ENCODE measurements at places on chromosomes 12 and 14.

- no peak for DNase-seq
These were observed 15.7 kb upstream of the NFKBIA start for GRCh38 chr14:35420036-35420811.

- DNase-seq = no peak
These were observed 45.2 kb downstream of the MAP1LC3B2 start for GRCh38 chr12:116604178-116604895.

DNA sequence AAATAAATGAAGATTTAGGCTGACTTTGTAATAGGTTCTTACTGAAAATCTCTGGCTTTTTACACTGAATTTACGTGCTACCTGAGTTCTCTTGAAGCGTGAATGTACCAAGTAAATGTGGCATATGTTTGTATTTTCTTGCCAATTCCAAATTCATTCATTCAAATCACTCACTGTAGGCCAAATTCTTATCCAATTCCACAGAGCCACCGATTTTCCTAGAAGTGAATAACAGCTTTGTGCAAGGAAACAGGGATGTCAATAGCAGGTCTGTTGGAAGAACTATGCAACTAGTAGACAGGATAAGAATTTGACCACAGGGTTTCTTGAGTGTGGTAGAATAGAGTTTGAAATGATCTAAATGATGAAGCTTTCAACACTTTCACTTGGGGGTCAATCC is 86.8 kb downstream of the SOX5 start:
- no peak for DNase-seq

DNA sequence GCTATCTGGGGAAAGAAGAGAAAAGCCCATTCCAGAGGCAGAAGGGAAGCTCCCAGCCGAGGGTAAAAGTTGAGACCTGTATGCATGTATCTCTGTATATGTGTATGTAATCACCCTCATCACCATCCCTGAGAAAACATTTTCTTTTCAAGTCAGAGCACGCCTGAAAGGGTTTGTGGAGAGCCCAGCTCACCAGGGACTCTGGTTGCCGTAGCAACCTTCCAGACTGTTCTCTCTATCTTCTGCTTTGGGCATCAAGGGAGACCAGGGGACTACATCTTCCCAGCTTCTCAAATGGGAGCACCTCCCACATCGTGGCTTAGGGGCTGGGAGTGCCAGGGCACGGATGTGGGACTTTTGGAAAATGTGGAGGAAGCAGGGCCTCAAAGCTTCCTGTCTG is 93.5 kb downstream of the GALNT8 start:
- no peak for DNase-seq

GRCh38 chr14:94728950-94729349 is 41.0 kb downstream of the GSC start:
- DNase-seq = peak; percentile 16

GRCh38 chr12:106178562-106178961 is 39.8 kb upstream of the NUAK1 start:
- DNase-seq = peak; percentile 20

DNA sequence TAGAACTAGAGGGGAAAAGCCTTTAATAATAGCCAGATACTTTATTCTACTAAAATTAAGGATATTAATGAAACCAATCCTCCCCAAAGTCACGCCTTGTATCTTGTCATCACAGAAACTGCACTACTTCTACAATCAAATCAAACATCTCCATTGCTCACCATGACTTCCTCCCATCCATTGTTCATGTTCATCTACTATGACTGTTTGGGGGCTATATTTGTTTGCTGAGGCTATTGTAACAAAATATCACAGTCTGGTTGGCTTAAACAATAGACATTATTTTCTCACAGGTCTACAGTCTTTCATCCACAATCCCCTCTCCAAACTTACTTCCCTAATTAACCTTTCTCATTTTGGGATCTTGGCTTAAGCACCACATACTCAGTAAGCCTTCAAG is 193.6 kb upstream of the FSCB start:
- DNase-seq = no peak

- DNase-seq = no peak
These were observed 220.0 kb downstream of the NEDD1 start for GRCh38 chr12:97127061-97127460.

DNA sequence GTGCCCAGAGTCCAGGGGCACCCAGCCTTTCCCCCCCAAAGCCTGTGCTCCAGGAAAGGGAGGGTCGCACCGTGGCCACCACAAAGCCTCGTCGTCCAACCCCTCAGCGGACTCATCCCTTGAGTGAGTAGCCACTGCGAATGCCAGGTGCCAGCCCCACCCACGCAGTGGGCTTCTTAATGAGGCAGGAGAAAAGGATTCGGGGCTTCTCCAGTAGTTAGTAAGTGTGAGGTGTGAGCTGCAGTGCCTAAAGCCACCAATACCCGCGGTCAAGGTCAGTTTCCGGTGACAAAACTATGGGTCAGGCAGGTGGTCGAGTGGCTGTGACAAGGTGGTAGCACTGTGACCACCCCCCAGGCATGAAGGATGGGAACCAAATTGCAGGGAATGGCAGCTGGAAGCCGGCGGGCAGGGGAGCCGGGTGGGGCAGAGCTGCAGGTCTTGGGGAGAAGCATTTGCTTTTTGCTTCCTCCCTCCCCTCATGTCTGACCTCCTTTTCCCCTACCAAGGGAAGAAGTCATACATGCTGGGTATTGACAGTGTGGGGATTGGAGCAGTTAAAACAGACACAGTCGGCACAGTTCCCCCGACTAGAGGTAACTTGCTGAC is 8.0 kb downstream of the RAN start:
- DNase-seq = no peak

DNA sequence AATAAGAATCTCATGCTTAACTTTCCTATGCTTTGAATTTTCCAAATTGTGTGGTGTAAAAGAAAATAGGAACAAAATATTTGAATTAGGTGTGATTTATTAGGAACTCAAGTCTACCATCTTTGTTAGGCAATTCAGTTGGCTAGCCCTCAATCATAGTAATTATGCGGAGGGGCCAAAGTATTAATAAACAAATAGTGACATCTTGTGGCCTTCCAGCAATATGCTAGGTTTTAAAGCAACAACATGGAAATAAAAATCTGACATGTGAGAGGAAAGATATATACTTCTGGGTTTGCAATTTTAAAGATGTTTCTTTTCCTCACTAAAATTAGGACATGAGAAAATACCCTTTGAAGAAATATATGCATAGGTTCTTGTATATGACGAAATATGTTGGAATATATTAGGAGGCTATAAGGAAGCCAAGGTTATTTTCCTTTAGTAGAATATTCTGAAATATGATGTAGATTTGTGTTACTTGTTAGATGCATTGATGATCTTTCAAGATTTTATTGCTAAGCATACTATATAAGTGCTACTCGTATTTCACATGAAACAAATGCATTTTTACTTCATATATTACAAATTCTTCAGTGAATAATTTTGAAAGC is 200.4 kb downstream of the PTPRO start:
- no peak for DNase-seq

GRCh38 chr12:107318806-107319532 is 225.6 kb upstream of the CRY1 start:
- peak; percentile 41 for DNase-seq

- DNase-seq = no peak
These were observed 5.3 kb downstream of the SLC41A2 start for GRCh38 chr12:104952816-104953215.

GRCh38 chr12:62779488-62779887 is 155.5 kb downstream of the PPM1H start:
- no peak for DNase-seq

DNA sequence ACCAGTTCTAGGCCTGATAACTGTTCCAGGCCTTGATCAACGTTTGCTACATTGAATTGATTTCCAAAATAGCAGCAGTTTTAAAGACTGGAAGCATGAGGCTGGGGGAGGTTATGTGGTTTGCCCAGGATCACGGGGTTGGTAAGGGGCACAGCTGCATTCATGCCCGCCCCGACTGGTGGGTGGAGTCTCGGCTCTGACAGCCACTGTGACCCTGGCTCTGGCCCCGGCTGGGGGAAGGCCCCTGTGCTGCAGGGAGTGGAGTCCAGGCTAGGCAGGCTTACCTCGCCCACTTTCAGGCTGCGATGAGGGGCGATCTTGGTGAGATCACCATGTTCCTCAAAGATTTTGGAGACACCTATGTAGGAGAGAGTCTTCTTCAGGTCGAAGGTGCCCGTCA is 13.3 kb upstream of the SERPINA9 start:
- no peak for DNase-seq

GRCh38 chr12:128829861-128830504 is 6.2 kb upstream of the SLC15A4 start:
- DNase-seq = peak; percentile 73

DNA sequence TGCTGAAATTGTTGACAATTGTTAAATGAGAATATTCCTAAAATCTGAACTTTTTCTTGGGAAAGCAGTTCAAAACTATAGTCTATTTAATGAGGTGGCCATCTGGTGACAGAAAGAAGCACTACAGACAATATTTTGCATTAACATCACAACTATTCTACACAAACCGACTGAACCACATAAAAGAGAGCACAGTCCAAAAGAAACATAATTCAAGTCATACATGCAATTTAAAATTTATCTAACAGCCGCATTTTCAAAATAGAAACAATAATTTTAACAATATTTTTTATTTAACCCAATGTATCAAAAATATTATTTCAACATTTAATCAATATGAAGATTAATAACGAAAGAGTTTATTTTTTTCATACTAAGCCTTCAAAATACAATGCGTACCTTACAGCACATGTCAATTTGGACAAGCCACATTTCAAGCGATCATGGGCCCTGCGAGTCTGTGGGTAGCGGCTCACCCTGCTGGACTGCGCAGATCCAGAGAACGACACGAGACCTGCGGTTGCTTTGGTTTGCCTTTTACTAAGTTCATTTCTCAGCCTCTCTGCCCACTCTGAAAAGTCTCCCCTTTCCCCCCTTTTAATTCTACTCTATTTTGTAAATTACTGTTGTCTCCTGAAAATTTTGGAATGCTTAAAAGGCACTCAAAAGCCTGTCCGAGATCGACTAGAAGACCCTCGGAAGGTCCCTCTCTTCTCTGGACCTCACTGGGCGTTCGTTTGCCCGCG is 947 bp upstream of the LRRC9 start:
- peak; percentile 37 for DNase-seq

DNA sequence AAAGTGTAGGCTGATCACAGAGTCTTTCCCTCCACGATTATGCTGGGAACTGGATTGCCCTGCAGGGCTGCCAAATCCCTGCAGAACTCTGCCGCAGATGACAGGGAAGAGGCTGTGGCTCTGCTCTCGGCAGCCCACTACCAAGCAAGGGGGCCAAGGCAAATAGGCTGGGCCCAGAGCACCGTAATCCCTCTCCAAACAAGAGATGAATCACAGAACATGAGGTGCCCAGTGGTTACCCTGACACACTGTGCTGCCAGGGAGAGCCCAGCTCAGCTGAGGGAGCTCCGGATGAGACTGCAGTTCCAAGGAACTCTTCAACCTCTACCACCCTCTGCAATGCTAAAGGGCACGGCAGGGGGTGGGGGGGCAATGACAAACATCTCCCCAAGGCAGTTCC is 33.9 kb downstream of the STON2 start:
- DNase-seq = peak; percentile 18

GRCh38 chr14:78700236-78700635 is 530.1 kb downstream of the NRXN3 start:
- DNase-seq = no peak

- DNase-seq = no peak
These were observed 31.6 kb downstream of the PPP1R36 start for GRCh38 chr14:64581363-64581762.

- peak; percentile 78 for DNase-seq
These were observed 142.5 kb downstream of the TMX1 start for GRCh38 chr14:51382506-51382905.

- DNase-seq = no peak
These were observed 214.4 kb upstream of the LRIG3 start for GRCh38 chr12:59134750-59135149.

- DNase-seq = no peak
These were observed 2.7 kb downstream of the PDE3A start for GRCh38 chr12:20370866-20371519.

GRCh38 chr12:116677202-116677661 is 60.6 kb downstream of the SPRING1 start:
- no peak for DNase-seq

DNA sequence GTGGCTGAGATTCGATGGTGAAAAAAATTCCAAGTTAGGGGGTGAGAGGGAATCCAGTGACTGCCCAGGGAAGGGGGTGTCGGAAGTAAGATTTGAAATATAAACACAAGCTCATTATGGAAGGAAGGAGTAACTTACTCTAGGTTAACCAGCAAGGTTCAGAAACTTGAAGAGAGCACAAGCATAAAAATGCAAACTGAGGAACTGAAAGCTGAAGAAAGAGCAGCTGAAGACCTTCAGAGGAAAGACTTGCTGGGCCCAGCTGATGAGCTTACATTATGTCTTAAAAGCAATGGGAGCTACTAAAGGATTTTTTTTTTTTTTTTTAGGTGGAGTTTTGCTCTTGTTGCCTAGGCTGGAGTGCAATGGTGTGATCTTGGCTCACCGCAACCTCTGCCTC is 189.7 kb upstream of the GRIN2B start:
- no peak for DNase-seq

DNA sequence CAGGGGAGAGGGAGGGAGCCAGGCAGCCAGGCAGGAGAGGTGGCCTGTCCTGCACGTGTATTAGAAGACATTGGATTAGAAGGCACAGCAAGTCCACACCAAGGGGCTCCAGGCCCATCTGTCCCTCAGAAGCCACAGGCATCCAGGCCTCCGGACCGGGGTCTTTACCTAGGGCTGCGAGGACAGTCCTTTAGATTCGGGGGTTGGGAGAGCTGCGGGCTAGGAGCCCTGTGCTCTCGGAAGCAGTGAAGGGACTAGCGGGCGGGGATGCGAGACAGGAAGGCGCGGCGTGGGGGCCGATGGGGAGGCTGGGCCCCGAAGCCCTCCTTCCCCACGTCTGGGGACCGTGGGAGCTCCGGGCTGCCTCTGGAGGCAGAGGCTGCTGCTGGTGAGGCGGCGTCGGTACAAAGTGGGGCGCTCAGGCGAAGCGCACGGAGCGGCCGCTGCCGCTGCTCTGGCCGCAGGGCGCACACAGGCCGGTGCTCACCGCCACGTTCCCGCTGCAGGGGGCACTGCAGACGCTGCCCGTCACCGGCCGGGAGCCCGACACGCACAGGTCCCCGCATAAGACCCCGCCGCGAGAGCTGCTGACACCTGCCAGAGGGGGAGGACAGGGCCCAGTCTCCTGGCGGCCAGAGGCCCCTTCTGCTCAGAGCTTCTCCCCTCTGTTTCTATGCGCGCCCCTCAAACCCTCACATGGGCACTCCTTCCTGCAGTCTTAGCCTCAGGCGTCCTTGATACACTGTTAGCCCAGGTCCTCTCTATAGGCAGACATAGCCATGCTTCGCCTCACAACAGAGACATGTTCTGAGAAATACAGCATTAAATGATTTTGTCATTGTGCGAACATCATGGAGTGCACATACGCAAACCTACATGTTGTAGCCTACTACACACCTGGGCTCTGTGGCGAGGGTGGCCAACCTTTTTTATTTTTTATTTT is 17.3 kb downstream of the KRT7 start:
- no peak for DNase-seq

Measured in WERI-Rb-1 (cell line).